ENCODE measurements at places on chromosomes 2 and 18. TPM values are rescaled to one million over a fixed set of nuclear protein-coding genes. Genes with fewer than 3 reads are reported as not detected.

DNA sequence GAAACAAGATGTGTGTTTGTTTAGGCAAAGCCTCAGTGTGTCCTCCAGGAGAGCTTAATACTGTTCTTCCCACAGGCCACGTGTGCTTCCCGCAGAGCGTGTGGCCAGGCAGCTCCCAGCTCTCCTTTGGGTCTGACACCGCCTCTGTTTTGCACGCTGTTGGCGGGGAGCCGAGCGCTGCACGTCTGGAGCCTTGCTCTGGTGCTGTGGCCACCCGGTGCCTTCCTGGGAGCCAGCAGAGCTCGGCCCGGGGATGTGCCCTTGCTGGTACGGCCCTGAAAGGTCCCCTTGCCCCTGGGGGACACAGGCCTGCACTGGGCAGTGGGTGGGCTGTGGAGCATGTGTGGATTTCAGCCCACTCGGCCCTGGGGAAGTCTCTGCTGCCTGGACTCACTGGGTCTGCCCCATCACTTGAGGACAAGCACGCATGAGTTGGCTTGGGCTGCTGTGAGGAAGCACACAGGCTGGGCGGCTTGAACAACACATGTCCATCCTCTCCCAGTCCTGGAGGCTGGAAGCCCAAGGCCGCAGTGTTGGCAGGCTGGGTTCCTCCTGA, 160.7 kb upstream of the HDAC4 start:
- DNase-seq, result no peak

DNA sequence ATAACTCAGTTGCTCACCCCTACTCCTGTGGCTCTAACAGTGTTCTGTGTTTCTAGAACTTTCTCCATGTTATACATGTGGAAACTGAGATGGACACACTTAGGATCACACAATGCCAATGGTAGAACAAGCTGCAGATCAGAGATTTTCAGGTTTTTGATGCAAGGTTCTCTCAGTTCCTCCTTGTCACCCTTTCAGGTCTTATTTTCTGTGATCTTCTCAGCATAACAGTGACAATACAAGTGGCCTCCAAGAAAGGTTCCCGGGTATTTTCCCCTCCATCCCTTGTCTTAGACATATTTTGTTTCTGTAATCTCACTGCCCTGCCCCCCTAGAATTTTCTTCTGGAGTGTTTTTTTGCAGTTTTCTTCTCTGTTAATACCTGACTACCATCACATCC, 6.2 kb upstream of the MGAT5 start:
- DNase-seq, result no peak

GRCh38 chr2:210961249-210961648, 404.9 kb downstream of the CPS1 start:
- no peak for DNase-seq

LIMS4 gene
- 0.54 TPM for total RNA-seq

SCG2 gene
- total RNA-seq, result not detected

TBR1 gene
- under 0.01 TPM for total RNA-seq

DNA sequence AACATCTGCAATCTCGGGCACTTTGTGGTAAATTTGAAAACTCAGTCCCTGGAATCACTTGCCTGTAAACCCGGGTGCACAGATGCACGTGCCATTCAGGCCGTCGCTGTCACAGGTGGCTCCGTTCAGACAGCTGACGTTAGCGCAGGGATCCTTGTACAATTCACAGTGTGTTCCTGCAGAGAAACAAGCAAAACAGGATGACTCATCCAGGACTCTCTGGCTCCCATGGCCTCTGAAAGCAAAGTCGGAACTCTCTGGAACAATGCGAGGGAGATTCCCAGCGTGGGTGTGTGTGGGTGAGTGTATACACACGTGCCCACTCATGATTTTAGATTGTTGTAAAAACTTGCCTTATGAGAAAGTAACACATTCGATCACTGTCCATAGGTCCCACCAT, 136.1 kb upstream of the PID1 start:
- DNase-seq, result no peak

GRCh38 chr2:19176172-19176852, 182.1 kb downstream of the OSR1 start:
- no peak for DNase-seq

GALNT13 gene
- under 0.01 TPM for total RNA-seq
